ENCODE measurements at places on chromosomes 7 and 10.

DNA sequence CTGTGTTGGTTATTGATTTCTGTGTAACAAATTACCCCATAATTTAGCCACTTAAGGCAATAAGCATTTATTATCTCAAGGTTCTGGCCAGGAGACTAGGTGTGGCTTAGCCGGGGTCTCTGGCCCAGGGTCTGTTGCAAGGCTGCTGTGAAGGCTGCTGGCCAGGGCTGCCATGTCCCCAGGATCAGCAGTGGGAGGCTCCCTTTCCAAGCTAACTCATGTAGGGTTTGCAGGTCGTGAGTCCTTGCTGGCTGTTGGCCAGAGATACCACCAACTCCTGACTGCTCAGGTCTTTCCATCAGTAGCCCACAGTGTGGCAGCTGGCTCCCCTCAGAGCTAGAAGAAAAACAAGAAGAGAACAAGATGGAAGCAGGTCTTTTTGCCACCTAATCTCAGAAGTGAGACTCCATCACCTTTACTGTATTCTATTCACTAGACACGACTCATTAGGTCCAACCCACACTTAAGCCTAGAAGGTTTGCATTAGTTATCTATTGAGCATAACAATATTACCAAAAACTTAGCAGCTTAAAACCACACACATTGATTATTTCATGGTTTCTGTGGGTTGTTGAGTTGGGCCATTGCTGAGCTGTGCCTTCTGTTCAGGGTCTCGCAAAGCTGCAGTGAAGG is 185.6 kb downstream of the PFKFB3 start:
- no peak for DNase-seq

DNA sequence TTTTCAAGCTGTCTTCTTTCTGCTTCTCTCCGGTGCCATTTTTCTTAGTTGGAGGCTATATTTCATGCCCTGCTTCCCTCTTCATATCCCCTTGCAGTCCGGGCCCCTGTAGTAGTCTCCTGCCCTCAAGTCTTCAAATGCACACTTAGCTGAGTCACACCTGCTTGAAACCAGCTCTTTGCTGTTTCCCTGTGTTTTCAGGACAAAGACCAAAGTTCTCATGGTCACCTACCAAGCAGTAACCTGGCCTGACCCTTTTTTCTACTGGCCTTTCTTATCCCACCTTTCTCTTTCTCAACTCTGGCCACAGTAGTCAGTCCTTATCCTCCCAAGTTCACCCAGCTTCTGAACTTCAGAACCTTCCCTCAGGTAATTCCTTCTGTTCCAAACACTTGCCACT is 28.5 kb downstream of the GLUD1 start:
- DNase-seq: no peak

DNA sequence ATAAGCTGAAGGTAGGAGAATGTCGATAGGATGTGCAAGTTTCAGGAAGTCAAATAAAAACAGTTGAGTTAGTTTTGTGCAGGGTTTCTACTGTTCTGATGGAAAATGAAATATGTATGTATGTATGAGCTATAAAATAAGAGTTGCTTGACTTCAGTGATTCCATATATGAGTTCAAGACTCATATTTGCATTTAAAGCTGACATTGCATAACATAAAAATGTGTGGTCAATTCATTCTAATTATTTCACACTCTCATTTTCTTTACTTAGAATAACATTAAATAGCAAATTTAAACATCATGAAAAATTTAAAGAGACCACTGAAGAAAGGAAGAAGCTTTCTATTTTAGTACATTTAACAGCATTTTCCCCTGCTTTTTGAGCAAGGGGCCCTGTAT is 37.8 kb downstream of the IFIT5 start:
- DNase-seq: no peak

- no peak for DNase-seq
Measured at GRCh38 chr7:70131817-70132216, 533.5 kb downstream of the AUTS2 start.

Measured in T47D (cell line).